ENCODE measurements at places on chromosomes 4 and X.

GRCh38 chrX:148517176-148517575, 16.8 kb downstream of the AFF2 start:
- DNase-seq: no peak

- DNase-seq: no peak
These were observed 743 bp upstream of the NRK start for GRCh38 chrX:105821471-105822121.

DNA sequence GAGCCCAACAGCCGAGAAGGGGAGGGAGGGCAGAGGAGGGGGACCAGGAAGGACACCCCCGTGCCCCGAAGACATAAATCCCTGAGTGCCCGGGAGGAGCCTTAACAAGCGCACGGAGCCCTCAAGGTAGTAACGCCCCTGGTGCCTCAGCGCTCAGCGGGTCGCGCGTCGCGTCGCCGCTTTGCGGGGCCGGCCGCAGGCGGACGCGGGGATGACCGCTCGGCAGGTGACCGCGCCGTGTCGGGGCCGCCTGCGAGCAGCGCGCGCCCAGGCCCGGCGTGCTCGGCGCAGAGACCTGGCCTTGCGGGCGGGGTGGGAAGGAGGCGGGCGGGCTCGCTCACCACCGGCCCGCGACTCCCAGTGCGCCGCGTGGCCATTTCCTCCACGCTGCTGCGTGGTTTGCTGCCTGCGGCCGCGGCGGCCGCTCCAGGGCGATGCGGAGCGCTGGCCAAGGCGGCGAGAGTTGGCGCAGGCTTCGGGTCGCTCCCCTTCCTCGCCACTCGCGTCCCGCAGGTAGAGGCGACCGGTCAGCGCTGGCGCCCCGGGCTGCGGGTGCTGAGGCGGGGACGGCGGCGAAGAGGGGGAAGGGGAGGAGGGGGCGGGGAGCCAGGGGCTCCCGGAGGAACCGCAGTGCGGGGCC, 632 bp downstream of the CCSER1 start:
- no peak for DNase-seq

DNA sequence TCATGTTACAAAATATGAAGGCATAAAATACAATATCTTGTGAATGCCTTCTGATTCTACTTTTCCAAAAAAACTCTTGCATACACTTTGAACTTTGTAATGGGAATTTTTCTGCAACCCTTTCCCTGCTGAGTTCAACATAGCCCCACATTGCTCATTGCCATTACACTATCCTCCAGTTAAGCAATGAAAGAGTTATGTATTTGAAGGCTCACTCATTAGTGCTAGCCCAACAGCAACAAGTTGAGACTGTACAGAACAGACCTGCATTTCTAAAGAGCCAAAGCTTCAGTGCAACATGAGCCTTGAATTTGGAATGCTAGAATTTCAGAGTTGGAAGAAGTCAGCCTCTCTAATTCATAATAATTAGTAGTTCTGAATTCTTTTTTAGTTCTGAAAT, 44.4 kb upstream of the STAG2 start:
- no peak for DNase-seq

DNA sequence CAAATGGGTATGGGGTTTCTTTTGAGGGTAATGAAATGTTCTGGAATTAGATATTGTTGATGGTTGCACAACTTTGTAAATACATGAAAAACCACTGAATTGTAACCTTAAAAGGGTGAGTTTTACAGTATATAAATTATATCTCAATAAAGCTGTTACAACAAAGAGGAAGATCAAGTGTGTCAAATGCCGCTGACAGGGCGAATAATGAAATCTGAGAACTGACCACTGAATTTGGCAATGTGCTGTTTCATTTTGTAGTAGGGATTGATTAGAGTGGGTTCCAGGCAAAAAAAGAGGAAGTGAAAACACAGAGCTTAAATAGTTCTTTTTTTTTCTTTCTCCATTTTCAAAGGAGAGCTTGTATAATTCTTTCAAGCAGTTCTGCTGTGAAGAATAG, 161.1 kb upstream of the NAP1L5 start:
- DNase-seq: no peak

GRCh38 chr4:139253713-139254112, 26.3 kb downstream of the MGARP start:
- DNase-seq: no peak

GRCh38 chr4:133544097-133544496, 395.0 kb downstream of the PCDH10 start:
- no peak for DNase-seq

- DNase-seq: no peak
These were observed 167.1 kb downstream of the NHS start for GRCh38 chrX:17542123-17542522.

DNA sequence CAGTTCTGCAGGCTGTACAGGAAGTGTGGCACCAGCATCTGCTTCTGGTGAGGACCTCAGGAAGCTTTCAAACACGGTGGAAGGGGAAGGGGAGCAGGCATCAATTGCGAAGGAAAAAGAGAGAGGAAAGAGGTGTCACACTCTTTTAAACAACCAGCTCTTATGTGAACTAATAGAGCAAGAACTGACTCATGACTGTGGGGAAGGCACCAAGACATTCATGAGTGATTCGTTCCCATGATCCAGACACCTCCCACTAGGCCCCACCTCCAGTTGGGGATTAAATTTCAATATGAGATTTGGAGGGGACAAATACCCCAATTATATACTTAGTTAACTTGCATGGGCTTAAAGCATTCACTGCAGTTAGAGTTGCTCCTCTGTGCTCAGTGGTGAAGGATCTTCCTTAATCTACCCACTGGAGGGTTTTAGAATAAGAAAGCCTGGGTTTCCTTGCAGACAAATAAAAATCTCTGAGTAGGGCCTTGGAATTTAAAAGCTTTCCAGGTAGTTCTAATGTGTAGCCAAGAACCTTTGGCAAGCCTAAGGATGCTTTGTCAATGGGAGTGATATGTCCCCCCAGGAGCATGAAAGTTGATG, 60.0 kb downstream of the SYNPO2 start:
- no peak for DNase-seq

GRCh38 chr4:184383497-184384055, 90.8 kb downstream of the IRF2 start:
- no peak for DNase-seq

Measured in stimulated activated CD8-positive, alpha-beta memory T cell treated with anti-CD3 and anti-CD28 coated beads, Interleukin-15, amount 100 ng/mL, for 24 hours (primary cell).